NCI-H2081 (cell line): ENCODE measurements at places on chromosomes 2 and 18.
A peak's percentile ranks its signal among the peaks of the same experiment; 100 is the strongest.

GRCh38 chr2:162282765-162283425 lies 35.6 kb downstream of the IFIH1 start:
- no peak for DNase-seq

DNA sequence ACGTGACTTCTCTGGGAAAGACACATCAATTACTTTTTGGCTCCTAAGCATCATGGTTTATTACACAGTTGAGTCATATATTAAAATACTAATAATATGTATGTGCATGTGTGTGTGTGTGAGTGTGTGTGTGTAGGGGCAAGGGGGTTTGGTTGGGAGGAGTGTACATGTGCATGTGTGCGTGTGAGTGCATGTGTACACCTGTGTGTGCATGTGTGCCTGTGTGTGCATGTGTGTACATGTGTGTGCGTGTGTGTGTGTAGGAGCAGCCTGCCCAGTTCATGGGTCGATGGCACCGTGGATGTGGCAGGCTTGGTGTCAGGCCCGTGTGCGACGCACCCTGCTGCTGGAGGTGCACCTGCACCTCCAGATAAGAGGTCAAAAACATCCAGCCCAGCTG lies 99.0 kb upstream of the SNTG2 start:
- DNase-seq: no peak

GRCh38 chr18:25186871-25187270 lies 165.1 kb downstream of the ZNF521 start:
- no peak for DNase-seq

GRCh38 chr2:7436096-7436906 lies 519.1 kb downstream of the RNF144A start:
- DNase-seq: no peak

- no peak for DNase-seq
These were observed 17.5 kb upstream of the TMEM163 start for GRCh38 chr2:134736167-134736880.

GRCh38 chr2:210681491-210681890 lies 125.1 kb downstream of the CPS1 start:
- DNase-seq: peak; percentile 88

GRCh38 chr18:33115917-33116316 lies 324.6 kb downstream of the CCDC178 start:
- DNase-seq: no peak

- DNase-seq: no peak
These were observed 109.0 kb upstream of the RGPD4 start for GRCh38 chr2:107717661-107718060.

- no peak for DNase-seq
These were observed 4.7 kb upstream of the IL1R2 start for GRCh38 chr2:101986804-101987740.

DNA sequence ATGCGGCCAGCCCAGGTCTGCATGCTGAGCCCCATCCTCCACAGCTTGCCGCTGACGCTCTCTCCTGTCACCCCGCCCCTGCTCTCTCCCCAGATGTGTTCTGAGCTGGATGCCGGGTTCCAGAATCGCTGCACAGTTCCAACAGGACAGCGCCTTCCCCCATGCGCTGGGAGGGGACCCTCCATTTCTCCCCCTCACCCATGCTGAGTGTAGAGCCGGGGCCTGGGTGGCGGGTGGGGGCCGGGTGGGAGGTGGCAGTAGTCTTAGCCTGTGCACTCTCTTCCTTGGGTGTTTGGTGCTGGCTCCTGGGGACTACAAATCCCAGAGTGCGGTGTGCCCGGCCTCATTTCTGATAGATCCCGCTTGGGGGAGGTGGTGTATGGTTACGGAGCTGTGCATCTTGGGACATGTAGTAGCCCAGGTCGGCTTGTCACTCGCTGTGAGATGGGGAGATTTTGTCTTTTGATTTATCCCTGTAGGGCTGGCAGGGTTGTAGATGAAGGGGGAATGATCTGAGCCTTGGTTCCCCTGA lies 6.8 kb downstream of the DNAJB2 start:
- no peak for DNase-seq

- no peak for DNase-seq
These were observed 109.1 kb downstream of the PLA2R1 start for GRCh38 chr2:159953136-159953823.

DNA sequence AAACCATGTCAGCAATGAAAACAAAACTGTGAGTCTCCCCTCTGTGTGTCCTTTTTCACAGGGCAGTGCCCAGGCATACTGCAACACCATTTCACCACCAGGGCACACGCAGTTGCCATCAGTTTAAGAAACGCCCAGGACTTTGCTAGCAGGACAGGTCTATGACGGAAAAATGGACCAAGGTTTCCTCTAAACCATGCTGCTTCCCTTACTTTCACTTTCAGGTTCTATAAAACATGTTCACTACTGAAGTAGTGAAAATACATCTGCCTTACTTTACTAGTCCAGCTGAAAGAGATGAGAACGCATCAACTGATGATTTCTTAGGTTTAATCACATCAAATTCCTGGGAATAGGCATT lies 110.5 kb downstream of the TCF4 start:
- no peak for DNase-seq

- no peak for DNase-seq
These were observed 23.6 kb upstream of the ZCCHC2 start for GRCh38 chr18:62499263-62499650.

GRCh38 chr2:205681401-205682238 lies 681 bp upstream of the NRP2 start:
- DNase-seq: no peak

DNA sequence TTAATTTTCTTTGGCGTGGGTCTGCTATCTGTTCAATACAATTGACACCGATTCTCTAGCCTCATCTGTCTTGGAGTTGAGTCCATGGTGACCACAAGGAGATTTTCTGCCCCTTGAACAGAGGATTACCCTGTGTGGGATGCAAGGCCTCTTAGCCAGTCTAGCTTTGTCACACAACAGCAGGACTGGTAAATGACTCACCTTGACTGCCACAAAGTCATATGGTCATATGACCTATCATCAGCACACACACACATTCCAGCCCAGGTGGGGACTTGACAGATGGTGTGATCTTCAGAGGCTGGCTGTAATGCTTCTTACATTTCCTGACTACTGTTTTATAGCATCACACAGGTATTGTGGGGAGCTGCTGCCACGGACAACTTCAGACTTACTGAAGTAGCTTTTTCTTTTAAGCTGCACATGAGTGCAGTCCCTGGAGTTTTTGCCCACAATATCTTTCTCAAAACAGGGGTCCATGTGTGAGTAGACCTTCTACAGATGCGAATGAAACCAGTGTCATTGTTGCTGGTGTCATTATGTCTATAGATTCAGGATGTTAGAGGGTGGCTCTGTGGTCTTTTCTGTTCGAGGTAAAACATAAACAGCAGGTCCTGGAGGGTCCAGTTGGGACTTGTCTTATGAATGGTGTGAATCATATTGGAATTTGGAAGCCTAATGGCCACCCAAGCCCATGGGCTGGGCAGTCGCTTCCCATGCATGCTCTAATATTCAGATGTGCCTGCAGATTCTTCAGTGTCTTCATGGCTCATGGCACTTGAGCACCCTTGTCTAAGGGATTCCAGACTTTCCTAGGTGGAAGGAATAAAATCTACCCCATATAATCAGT lies 18.6 kb upstream of the ACOXL start:
- DNase-seq: no peak

DNA sequence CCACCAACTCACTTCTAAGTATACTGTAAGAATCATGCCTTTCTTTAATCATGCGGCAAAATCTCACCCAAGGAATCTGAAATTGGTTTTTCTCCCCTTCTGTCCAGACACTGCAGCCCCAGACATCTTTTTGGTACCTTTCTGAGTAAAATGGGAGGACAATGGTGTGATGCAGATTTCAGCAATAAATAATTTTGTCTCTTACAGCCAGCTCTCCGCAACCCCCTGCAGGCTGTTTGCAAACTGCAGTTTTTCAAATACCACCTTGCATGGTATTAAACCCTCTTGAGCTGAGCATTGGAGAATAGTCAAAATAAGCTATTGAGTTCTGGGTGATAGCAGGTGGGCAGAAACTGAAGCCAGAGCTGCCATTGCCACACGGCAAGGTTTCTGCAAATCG lies 32.2 kb downstream of the GPR39 start:
- no peak for DNase-seq

- no peak for DNase-seq
These were observed 32.8 kb downstream of the LPIN2 start for GRCh38 chr18:2979871-2980790.

- no peak for DNase-seq
These were observed 18.2 kb downstream of the ACSL3 start for GRCh38 chr2:222878877-222879603.

- no peak for DNase-seq
These were observed 659.5 kb downstream of the TSN start for GRCh38 chr2:122414902-122415301.

GRCh38 chr2:3642521-3643215 lies 15.3 kb upstream of the ALLC start:
- no peak for DNase-seq

DNA sequence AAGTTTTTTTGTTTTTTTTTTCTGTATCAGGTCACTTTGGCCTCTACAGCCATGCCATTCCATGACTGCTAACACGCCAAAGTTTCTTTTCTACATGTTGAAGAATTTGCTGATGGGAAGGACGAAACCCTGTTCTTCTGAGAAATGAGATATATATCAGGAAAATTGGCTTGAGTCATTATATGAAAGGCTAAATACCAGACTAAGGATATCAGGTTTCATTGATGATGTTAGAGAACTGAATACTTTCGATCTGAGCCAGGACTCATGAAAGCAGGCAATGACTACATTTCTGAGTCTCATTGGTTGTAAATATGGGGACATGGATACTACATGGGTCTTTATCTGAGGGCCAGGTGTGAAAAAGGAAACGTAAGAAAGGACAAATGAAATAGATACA lies 181.4 kb downstream of the OSR1 start:
- DNase-seq: no peak

DNA sequence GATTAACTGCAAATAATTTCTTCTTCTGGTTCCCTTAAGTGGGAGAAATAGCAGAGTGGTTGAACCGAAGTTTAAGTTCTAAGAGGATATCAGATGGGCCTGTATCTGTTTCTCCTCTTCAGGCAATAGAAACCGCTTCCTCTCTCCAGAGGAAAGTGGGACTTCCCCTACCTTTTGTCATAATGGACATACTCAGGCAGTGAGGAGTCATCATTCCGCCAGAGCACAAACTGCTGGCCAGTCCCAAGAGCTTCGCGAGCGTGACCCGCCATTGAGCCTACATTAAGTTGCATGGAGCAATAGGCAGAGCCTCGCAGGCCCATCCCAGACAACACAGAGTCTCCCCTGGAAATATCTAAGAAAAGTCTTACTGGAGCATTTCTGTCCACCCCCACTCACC lies 158.9 kb downstream of the LDLRAD4 start:
- DNase-seq: no peak

GRCh38 chr18:48860269-48861180 lies 90.2 kb downstream of the SMAD7 start:
- DNase-seq: no peak

- DNase-seq: no peak
These were observed 23.7 kb upstream of the MYO5B start for GRCh38 chr18:50218432-50219197.

GRCh38 chr2:202193881-202194353 lies 44.5 kb downstream of the SUMO1 start:
- DNase-seq: no peak

DNA sequence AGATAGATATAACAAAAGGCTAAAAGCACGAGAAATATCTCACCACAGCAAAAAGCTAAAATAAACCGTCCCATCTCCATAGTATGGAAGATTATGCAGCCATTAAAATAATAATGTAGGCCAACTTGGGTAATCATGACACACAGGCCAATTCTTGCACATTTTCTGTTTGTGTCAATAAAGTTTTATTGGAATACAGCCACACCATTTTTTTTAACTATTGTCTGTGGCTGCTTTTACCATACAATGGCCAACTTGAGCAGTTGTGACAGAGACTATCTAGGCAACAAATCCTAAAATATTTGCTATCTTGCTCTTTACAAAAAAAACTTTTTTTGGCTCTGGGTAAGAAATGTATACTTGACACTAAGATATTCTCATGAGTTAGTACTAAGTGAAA lies 212.5 kb downstream of the LRRTM4 start:
- DNase-seq: no peak

- DNase-seq: no peak
These were observed 154.9 kb downstream of the DTNA start for GRCh38 chr18:34864836-34865497.

DNA sequence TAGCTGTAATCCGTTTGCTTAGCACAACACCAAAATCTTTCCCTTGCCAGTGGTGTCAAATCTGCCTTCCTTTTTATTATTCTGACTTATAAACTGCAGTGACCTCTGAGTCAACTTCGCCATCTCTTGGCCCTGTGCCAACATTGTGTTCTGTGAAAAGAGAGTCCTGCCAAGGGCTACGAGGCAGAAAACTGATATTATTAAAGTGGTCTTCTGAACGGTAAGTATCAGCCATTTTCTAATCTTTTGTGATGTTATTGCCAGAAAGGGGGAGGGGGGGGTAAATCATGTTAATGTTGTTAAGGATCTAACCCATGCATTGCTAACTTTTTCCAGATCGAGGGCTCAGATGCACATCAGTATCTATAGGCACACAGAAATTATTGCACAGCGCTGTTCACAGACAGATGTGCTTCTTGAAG lies 121.5 kb upstream of the LTBP1 start:
- no peak for DNase-seq
